ENCODE measurements at places on chromosomes 6 and 20. TPM values are rescaled to one million over a fixed set of nuclear protein-coding genes. Genes with fewer than 3 reads are reported as not detected.

AMD1 gene
- 49.0 TPM for polyA plus RNA-seq

RXRB gene
- polyA plus RNA-seq, result 40.6 TPM

- no peak for DNase-seq
Measured at GRCh38 chr20:5719861-5720403, 30.3 kb upstream of the SHLD1 start.

- no peak for DNase-seq
Measured at GRCh38 chr6:47437592-47437991, 40.0 kb upstream of the CD2AP start.

IP6K3 gene
- polyA plus RNA-seq, result 24.7 TPM

TFAP2C gene
- polyA plus RNA-seq, result 0.20 TPM

- DNase-seq, result no peak
Measured at GRCh38 chr20:47354714-47355488, 1.6 kb downstream of the ZMYND8 start.

DNA sequence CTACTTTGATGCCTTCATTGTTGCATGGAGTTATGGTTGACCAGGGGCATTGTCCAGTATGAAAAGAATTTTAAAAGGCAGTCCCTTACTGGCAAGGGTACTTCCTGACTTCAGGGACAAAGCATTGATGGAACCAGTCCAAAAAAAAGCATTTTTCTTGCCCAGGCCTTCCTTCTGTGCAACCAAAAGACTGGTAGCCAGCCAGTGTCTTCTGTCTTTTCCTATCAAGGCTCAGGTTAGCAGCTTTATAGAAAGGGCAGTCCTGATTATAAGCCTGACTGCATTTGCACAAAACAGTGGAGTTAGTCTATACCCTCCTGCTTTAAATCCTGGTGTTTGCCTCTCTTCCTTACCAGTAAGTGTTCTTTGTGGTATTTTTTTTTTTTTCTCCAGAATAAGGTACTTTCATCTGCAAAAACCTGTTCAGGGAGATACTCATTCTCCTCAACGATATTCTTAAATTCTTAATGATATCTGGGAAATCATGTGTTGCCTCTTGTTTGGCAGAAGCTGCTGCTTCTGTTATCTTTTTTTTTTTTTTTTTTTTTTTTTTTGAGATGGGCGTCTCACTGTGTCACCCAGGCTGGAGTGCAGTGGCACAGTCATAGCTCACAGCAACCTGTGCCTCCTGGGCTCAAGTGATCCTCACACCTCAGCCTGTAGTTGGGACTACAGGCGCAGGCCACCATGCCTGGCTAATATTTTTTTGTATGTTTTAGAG is 33.9 kb downstream of the SCAF8 start:
- DNase-seq, result no peak

GRCh38 chr20:39206899-39207564 is 244.9 kb downstream of the DHX35 start:
- no peak for DNase-seq
